ENCODE measurements at places on chromosomes 13 and 19.

GRCh38 chr13:114032126-114032799 lies 58.4 kb upstream of the C13orf46 start:
- DNase-seq = no peak

DNA sequence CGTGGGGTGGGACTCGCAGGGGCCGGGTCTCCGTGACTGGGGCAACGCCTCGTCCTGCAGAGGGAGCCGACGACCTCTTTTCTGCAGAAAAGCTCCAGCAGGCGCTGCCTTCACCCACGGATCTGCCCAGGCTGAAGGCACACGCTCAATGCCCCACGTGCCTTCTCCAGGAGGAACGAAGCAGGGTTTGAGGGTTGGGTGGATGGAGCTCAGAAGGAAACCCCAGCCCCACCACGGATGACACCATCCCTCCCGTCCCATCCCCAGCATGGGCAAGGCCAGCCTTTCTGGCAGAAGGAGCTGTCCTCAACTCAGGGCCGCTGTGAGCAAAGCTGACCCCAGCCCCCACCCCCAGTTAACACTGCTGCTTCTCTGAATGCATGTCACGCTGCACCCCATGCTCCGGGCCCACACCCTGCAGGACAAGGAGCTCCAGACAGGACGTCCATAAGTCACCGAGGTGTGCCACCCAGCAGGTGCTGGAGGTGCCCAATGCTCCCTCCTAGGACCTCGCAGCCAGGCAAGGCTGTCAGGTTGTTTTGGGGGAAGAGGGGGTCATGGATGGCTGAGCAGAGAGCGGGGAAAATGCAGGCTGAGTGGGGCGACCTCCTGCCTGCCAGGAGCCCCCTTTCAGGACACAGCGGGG lies 7.4 kb downstream of the C19orf25 start:
- no peak for DNase-seq

DNA sequence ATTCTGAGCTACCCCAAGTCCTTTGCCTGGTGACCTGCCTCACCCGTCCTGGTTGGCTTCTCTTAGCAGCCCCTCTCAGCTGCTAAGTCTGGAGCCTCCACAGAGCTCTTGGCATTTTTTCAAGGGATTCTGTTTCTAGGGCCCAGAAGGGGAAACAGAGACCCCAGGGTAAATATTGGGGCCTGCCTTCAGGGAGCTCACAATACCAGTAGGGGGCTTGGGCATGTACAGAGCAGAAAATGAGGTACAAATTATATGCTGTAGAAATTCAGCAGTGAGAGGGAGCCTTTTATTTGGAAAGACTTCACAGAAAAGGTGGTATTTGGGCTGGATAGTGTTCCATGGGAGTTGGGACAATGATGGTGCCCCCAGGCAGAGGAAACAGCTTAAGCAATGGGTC lies 3.7 kb downstream of the SAMD4B start:
- DNase-seq = no peak

DNA sequence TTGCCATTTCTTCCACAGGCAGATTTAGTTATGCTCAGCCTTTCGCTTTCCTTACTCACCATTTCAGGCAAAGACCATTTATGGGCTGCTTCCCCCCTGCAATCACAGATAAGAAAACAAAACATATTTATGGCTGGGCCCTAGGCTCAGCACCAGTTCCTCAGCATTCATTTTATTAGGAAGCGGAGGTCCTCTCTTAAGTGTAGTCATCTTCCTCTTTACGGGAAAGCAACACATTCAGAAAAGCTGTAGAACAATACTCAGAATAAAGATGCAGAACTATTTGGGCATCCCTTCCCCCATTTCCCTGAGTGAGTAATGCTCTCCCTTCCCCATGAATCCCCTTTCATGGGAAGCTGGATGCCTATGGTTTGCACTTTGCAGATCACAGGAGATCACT lies 27.9 kb downstream of the FLT1 start:
- DNase-seq = no peak

GRCh38 chr13:99572131-99572530 lies 70.9 kb downstream of the TM9SF2 start:
- DNase-seq = no peak

- no peak for DNase-seq
Observed at GRCh38 chr19:14530005-14530348, 583 bp downstream of the TECR start.

DNA sequence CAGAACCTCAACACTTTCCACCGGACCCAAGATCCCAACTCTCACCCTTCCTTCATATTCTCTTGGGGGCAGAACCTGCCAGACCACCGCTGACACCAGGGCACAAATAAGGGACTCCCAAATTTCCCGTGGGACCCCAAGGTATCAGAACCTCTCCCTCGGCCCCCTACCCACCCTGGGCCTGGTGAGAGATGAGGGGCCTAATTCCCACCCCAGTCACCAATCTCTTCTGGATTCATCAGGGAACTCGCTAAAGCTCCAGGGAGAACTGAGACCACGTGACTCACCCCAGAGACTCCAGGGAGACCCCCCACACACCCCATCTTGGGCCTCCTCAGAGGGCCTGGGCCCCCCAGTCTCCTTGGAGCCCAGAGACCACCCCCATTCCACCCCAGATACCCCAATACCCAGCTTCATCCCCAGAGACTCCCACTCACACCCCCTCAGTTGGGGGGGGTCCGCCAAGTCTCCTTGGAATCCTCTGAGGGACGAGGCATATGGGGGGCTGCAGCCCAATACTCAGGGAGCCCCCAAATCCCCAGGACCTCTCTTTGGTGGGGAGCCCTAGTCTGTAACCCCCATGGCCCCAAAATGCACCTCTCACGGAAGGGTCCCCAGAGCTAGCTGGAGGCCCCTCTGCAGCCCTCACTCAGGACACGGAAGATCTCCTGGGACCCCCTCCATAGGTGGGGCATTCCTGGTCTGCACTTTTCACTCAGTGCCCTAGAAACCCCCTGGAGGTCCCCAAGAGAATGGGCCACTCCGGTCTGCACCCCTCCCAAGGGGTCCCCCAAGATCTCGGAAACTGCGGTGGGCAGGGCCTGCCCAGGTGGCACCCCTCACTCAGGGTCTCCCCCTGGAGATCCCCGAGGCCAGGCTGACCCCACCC lies 1.6 kb downstream of the LMNB2 start:
- no peak for DNase-seq

DNA sequence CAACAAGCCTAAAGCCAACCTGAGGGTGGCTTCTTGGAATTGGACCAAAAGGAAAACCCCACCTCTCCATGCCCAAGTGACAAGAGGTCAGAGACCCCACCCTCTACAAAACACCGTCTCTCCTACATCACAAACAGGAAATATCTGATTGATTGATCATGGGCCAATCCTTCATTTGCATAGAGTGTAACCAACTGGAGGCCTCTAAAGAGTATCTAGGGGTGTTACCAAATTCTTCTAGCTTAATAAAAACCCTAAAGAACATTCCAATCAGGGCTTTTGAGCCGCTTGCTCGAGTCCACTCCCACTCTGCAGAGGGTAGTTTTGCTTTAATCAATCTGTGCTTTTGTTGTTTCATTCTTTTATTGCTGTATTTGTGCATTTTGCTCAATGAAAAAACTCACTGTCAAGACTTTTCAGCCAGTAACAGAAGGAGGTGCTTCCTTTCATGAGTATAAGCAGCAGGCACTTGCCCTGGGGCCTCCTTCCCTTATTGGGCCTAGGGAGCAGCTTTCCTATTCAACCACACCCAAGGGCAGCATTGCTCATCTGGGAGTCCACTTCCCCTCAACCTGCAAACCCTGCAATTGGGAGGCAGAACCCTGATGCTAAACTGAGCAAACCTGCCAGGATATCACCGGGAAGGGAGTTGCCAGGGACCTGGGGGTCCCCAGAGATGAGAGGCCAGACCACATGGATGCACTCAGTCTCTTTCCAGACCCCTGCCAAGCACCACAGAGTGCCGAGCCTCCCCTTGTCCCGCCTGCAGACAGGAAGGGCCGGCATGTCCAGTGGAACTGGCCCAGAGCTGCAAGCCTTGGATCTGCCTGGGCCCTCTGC lies 154.3 kb upstream of the VSTM2B start:
- DNase-seq = no peak

DNA sequence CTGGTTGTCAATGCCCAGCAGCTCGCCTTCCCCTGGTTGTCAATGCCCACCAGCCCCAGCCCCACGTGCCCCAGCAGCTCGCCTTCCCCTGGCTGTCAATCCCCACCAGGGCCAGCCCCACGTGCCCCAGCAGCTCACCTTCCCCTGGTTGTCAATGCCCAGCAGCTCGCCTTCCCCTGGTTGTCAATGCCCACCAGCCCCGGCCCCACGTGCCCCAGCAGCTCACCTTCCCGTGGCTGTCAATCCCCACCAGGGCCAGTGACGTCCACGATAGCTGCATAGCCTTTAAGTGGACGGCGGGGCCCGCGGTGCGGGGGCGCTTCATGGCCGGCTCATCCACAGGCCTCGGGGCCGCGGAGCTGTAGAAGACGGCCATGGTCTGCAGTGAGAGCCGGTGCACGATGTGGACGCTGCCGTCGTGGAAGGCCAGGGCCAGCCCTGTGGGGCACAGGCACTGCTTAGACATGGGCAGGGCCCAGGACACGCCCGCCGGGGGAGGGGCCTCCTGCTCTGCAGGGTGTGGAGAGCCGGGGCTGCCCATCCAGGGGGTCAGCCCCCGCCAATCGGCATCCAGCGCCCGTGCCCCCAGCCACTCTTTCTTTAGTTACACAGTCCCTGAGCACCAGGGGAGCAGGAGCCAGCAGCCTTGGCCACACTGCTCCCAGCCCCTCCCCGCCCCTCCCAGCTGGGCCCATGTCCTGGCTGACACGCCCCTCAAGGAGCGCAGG lies 13.1 kb downstream of the MED16 start:
- no peak for DNase-seq

- no peak for DNase-seq
Observed at GRCh38 chr13:106819413-106820180, 251.7 kb upstream of the ARGLU1 start.

DNA sequence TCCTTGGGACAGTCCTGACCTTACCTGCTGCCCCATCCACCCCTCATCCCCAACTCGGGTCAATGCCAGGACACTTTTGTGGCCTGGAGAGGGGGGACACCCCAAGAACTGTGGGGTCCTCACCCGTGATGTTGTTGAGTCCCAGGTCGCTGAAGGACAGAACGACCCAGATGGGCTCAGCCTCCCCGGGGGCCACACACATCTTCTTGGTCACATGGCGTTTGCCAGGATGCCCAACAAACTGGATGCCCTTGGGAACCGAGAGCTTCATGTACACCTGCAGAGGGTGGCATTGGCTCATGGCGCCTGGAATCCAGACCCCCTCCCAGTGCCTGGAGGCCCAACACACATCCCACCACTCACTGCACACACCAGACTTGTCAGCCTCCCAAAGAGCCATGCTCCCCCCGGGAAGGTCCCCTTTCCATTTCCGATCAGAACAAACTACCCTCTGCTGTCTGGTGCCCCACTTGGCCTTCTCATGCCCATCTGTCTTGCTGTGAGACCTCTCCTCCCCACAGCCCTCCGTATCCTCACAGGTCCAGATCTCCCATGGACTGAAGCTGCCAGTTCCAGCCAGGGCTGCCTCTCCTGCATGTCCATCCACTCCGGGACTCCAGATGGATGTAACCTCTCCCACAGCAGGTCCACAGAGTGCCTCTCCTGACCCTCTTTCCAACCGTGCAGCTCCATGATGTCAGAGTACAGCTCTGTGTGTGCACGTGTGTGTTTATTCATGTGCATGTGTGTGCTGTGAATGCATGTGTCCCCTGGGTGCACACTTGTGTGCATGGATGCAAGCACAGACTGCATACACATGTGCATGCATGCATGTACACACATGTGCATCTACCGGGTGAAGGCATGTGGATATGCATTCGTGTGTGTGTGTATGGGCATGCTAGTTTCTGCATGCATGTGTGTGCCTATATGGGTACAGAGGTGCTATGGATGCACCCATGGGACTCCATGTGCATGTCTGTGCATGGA lies 58.4 kb downstream of the F2RL3 start:
- DNase-seq = no peak

Data from stimulated activated CD8-positive, alpha-beta memory T cell treated with anti-CD3 and anti-CD28 coated beads, Interleukin-7, amount 100 ng/mL, for 4 hours (primary cell).